ENCODE measurements at places on chromosomes 16 and 17.

- DNase-seq = no peak
Observed at GRCh38 chr16:78310990-78311561, 211.6 kb downstream of the WWOX start.

DNA sequence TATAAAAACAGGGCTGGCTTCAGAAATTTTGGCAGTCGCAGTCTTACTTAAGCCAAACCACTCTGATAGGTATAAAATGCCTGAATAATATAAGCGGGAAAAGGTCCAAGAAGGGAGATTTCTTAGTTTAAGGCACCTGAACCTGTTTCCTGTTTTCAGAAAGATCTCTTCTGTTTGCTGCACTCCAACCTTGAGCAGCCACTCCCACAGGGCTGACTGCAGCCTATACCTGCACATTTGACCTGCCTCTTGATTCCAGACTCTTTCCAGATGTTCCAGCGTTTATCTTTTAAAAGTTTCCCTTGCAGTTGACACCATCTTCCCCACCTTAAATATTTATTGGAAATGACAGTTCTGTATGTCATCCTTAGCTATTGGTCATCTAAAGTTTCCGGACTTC lies 132.2 kb downstream of the SKAP1 start:
- no peak for DNase-seq

GRCh38 chr16:53515259-53515658 lies 12.2 kb upstream of the AKTIP start:
- DNase-seq = no peak

DNA sequence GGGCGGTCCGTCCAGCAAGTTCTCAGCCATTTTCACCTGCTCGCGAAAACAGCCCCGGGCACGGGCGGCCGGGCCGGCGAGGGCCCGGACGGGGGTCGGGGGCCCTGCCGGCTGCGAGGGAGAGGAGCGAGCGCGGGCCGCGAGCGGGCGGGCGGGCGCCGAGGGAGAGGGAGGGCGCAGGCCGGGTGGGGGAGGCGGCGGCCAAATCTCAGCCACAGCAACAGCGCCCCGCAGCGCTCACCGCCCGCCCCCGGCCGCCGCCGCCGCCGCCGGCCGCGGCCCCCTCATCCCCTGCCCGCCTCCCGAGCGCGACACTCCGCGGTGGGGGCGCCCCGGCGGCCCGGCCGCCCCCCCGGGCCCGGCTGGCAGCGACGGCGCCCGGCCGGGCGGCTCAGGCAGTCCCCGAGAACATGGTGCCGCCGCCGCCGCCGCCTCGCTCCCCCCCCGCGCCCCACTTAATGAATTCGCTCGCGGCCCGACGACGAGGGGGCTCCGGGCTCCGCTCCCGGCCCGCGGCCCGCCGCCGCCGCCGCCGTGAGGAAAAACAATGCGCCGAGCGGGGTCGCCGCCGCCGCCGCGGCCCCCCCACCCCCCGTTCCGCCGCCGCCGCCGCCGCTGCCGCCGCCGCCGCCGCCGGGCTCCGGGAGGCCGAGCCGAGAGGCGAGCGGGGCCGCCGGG lies 487 bp downstream of the CREBBP start:
- no peak for DNase-seq

DNA sequence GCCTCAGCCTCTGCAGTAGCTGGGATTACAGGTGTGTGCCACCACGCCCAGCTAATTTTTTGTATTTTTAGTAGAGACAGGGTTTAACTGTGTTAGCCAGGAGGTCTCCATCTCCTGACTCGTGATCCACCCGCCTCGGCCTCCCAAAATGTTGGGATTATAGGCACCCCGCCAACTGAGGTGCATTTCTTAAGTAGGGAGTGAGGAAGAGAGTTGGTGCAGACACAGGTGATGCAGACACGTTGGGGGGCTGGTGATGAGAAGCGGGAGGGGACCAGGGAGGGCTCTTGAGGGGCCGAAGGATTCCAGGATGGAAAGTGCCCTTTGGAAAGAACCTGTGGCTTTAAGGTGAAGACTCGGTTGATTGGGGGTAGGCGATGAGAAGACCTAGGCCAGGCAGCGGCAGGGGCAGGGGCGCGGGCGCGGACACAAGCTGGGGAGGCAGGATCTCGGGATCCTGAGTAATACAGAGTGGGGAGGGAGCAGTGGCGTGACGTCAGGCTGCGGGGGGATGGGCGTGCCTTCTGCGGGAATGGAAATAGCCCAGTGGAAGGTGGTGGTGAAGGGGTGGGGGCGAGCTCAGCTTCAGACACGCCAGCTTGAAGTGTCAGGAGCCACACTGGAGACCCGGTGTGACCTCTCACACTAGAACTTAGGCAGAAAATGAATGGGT lies 2.5 kb upstream of the ATP6V0C start:
- DNase-seq = peak; percentile 20

- DNase-seq = no peak
Observed at GRCh38 chr17:81099888-81100287, 64.9 kb downstream of the BAIAP2 start.

DNA sequence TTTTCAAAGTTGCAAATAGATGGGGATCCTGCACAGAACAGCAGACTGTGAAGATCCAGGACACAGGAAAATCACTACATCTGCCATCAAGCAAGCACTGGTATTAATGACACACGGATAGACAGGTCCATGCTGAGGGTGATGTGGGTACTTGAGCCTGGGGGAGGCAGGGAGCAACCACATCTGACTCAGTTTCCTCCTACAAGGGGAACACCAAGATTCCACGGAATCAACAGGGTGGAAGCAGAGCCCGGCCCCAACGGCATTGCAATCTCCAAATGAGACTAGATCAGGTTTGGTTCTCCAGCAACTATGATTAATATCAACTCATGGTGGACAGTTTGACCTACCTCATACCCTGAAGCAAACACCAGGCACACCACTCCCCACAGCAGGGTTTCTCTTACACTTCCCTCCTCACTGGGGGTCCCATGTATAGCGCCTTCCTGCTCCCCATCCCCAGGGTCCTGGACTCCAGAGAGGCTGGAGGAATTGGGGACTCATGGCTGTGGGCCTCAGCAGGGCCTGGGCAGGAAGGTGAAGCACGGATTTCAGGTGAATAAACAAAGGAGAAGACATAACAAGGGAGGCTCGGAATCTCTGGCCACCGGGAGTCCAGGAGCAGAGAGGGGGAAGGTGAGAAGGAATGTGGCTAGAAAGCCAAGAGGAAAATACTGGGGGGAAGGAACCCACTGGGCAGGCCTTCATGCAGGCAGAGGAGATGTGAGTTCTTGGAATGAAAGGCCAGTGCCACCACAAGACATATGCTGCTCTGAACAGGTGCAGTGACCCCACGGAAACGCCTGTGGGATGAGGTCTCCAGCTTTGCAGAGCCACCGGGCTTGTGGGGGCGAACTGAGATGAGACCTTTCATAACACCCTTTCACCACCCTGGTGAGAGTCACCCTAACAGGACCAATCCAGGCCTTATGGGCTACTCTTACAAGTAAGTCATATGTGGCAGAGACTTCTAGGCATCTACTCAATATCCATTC lies 29.5 kb upstream of the PIK3R6 start:
- DNase-seq = no peak

GRCh38 chr17:67422897-67423296 lies 45.8 kb downstream of the PITPNC1 start:
- no peak for DNase-seq

DNA sequence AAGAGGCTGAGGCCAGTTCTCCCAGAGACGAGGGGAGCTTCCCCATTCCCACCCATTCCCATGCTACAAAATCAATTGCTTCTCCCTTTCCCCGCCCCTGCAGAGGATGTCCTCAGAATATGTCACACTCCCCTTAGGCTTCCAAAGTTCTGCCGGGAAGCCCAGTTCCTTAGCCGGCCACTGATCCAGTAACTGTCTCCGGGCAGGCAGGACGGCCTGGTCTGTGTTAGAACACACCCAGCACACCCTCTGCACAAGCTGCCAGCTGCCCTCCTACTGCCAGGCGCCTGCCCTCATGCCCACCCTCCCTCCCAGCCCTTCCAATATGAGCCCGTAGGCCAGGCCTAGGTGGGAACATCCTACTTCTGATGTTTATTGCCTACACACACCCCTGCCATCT lies 31.1 kb downstream of the SGSM2 start:
- no peak for DNase-seq

- no peak for DNase-seq
Observed at GRCh38 chr17:81394377-81394920, 808 bp upstream of the BAHCC1 start.

DNA sequence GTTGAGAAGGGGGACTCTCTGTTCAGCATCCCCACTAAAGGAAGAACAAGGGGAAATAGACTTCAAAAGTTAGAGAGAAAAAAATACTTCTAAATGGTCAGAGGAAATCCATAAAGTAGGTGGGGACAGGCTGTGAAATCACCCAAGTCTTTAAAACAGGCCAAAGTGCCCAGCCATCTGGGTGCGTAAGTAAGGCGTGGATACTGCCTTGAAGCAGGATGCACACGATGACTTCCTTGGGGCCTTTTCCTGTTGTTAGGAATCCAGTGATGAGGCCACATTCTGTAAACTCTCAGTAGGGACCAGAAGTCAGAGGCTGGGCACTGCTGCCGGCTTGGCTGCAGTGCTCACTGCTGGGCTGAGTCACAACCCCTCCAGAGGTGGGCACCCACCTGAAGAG lies 9.2 kb downstream of the AXIN2 start:
- no peak for DNase-seq

DNA sequence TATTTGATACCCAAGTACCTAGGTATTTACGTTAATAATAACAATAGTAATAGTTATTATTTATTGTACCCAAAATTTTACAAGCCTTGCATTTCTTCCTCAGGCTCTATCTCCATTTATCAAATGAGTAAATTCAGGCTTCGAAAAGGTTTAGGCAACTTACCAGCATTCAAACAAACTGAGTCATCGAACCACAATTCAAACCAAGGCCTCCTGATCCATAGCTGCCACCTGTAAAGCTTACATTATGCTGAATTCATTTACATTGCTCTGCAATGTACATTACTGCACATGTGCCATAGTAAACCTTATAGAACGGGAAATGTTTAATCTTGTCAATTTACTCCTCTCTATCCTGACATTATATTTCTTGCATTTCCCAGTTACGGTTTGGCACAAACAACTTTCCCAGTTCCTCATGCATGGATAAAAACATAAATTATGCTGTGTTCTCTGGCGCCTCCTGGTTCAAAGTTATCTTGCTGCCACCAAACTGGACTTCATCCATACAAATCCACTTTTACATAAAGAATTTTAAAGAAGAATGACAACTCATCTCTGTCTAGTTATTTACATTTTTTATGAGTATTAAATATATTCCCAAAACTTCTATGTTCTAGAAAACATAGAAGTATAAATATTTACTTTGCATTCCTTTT lies 360.6 kb upstream of the SOX9 start:
- DNase-seq = peak; percentile 49

- no peak for DNase-seq
Observed at GRCh38 chr16:50273888-50274325, 7.6 kb downstream of the ADCY7 start.

DNA sequence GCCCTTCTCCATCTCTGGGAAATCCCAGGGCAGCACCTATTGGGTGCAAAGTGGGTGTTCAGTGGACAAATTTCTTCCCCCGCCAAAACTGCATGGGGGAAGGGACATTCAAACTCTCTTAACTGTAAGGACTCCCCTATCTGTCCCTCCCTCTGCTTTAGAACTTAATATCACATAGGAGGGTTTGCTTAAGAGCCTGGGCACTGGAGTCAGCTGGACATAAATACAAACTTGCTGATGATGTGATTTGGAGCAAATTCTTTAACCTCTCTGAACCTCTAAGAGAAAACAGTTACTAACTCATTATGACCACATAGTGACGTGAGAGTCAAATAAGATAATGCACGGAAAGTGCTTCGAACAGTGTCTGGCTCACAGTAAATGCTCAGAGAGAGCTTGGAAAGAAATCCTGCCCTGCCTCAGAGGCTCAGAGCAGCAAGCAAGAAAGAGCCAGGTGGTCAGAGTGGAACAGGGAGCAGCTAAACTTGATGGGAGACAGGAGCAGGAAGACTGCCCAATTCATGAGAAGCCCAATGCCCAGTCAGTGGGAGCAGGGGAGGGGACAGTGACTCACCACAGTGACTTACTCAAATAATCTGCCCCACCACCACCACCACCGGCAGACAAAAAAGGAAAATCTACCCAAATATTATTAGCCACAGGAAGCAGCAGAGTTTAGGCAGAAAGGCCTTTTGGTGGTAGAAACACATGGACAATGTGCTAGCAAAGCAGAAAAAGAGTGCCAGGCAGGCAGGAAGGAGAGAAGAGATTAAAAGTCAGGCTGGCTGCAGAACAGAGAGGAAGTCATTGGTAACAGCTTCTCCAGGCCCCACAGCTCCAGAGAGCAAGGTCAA lies 23.9 kb upstream of the CCL1 start:
- DNase-seq = no peak

- DNase-seq = no peak
Observed at GRCh38 chr17:57016764-57017116, 38.8 kb downstream of the SCPEP1 start.

DNA sequence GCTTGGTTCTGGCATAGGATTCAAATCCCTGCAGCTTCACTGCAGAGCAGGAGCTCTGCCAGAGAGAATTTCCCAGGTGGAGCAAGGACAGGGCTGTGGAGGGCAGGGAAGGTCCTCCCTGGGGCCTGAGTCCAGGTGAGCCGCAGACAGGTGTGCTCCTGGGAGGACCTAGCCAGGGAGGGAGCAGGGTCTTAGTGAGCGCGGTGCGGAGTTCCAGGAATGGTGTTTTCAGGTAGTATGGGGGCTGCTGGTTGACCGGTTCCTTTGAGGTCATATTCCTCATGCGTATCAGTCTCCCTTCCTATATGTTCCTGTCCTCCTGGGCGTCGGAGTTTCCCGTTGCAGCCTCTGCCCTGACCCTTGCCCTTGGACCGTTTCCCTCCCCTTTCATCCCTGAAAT lies 813.3 kb downstream of the KCNJ18 start:
- no peak for DNase-seq

DNA sequence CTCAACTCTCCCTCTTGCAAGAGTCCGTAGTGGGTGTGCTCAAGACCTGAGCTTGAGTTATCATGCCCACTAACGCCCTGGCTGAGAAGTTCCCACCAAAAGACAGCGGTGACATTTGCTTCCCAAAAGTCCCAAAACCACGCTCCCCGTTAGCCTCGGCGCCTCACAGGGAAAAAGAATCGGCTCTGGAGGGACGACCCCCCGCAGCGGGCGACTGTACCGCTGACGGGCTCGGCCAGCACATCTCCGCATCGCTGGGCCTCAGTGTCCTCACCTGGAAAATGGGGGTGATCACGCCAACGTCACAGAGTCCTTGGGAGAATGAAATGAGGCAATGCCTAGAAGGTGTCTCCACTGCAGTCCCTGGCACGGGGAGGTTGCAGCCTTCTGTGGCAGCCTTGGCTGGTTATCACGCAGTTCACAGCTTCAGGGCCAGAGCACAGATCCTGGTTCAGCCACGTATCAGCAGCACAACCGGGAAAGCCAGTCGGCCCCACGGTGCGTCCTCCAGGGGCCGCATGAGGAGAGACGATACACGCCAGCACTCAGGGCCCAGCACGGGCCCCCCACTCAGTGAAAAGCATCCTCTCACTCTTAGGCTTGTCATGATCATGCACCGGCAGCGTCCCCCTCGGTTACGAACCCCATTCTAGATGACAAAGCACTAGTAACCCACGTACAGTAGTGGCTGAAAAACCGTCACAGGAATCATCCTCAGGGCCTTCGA lies 32.9 kb downstream of the NXN start:
- DNase-seq = no peak

- DNase-seq = no peak
Observed at GRCh38 chr16:82311528-82311927, 141.5 kb upstream of the MPHOSPH6 start.
